NCI-H2171 (cell line): ENCODE measurements at places on chromosomes 6 and 20.

GRCh38 chr6:43515808-43516207 lies 918 bp downstream of the YIPF3 start:
- DNase-seq, result no peak

DNA sequence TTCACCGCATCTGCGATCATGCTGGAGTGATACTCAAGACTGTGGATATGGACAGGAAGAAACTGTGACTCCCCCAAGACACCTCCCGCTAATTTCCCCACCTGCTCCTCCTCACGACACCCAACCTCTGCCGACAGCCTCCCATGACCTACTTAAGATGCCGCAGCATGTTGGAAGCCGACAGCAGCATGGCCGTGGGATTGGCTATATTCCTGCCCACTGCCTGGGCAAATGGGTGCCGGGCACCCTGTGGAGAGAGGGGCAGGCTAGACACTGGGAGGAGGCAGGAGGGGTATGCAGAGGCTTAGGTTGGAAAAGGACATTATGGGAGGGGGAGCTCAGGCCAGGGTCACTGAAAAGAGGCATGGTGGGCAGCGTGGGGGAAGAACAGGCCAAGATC lies 4.5 kb downstream of the IDH3B start:
- no peak for DNase-seq

DNA sequence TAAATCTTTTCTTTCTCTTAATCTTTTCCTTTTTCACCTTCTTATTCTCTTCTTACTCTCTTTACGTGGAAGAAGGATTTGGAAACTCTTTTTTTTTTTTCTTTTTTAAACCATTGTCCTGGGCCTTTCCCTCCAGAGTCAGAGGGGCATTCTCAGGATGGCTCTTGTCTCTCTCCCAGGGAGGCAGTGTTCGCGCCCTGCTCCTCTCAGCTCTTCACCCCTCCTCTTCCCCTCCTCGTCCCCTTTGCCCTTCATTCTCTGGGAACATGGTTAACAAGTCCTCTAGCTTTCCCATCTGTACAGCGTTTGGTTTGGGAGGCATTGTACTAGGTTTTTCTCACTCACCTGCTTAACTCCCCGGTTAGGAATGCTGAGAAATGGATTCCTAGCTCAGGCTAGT lies 52.0 kb upstream of the TFB1M start:
- DNase-seq, result no peak

GRCh38 chr20:37735541-37735940 lies 41.7 kb downstream of the CTNNBL1 start:
- no peak for DNase-seq

GRCh38 chr20:48682529-48683363 lies 145.1 kb downstream of the PREX1 start:
- DNase-seq, result peak; percentile 99

GRCh38 chr6:28978959-28979561 lies 26.1 kb downstream of the ZNF311 start:
- DNase-seq, result no peak

- no peak for DNase-seq
Observed at GRCh38 chr6:19603721-19604120, 233.4 kb upstream of the ID4 start.

GRCh38 chr6:41155132-41155805 lies 1.1 kb upstream of the TREML1 start:
- DNase-seq, result no peak

GRCh38 chr20:23203951-23204730 lies 118.0 kb upstream of the CD93 start:
- no peak for DNase-seq

DNA sequence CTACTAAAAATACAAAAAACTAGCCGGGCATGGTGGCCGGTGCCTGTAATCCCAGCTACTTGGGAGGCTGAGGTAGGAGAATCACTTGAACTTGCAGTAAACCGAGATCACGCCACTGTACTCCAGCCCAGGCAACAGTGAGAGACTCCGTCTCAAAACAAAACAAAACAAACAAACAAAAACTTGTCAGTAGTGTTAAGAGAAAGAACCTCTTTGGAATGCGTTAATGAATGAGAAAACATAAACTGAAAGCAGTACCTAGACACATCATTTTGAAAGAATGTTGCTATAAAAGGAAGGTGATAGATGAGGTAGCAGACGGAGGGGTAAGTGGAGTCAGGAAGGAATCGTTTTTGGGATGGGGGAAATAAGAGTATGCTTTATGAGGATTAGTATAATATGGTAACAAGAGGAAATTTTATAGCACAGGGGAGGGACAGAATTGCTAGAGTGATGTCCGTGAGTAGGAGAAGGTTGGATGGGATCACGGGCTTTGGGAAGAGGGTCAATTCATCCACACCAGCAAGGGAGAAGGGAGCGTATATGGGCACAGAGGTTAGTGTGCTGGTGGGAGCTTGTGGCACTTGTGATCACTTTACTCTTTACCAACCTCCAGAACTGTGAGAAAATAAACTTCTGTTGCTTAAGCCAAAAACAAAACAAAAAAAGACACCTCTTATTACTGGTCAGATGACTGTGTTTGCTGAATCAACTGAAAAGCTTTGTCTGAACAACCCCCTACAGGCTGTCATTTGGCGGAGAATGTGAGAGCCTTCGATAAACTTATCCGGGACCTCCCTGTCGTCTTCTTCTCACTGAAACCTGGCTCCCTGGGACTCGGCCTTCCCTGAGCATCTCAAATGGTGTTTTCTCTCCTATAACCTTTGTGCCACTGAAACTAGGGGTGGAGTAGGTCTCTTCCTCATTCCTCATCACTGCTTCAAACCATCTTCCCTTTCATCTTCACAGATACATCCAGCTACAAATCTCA lies 48.9 kb upstream of the TFAP2A start:
- DNase-seq, result no peak

GRCh38 chr6:38784506-38785235 lies 69.6 kb downstream of the DNAH8 start:
- no peak for DNase-seq

- DNase-seq, result no peak
Observed at GRCh38 chr6:53095716-53096115, 30.5 kb downstream of the FBXO9 start.

- no peak for DNase-seq
Observed at GRCh38 chr6:87762116-87762515, 60.1 kb upstream of the AKIRIN2 start.

- DNase-seq, result no peak
Observed at GRCh38 chr6:113487489-113488058, 369.6 kb upstream of the MARCKS start.

DNA sequence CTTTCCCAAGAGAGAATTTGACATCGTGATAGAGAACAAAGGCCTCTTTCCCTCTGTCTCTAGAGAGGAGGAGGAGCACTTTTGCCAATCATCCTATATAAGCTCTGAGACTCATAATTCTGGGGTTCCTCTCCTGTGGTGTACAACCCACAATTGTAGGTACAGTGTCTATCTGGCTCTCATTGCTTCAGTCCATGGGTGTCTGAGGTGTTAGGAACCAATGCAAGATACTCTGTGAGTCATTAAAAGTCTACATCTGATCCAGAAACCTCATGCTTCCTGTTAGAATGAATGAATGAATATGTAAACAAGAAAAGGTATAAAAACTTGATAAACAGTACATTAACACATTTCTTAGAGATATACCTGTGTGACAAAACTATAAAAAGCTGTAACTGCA lies 356.7 kb downstream of the QKI start:
- DNase-seq, result no peak

- DNase-seq, result no peak
Observed at GRCh38 chr6:82085701-82086100, 161.8 kb downstream of the IBTK start.

GRCh38 chr6:18613319-18613925 lies 226.3 kb downstream of the RNF144B start:
- DNase-seq, result no peak

DNA sequence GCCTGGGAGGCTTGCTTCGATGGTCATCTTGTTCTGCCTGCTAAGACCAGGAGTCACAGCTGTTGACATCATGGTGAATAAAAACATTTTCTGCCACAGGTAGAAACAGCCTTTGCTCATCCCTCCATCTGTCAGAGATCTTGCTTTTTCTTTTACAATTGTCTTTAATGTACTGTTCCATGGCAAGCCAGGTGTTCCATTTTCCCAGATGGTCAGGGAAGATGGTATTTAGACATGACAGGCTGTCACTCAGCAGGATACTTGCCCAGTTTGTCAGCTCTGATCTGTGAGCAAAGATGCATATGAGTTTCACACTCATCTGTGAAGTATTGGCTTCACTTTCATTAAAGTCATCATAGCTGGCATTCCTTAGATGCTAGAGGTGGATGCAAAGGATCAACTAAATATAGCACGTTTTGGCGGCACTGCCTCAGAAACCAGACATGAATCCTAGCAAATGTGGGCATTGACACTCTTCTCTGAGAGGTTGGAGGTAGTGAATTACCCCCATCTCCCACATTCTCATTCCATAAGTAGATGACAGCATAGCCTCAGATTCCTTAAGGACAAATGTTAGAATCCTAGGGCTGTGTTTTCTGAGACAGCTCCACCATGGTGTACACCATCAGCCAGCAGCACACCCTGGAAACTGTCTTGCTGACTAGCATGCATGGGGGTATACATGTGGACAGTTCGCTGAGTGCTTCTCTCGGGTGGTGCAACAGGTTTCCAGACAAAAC lies 4.2 kb downstream of the SSTR4 start:
- DNase-seq, result no peak

DNA sequence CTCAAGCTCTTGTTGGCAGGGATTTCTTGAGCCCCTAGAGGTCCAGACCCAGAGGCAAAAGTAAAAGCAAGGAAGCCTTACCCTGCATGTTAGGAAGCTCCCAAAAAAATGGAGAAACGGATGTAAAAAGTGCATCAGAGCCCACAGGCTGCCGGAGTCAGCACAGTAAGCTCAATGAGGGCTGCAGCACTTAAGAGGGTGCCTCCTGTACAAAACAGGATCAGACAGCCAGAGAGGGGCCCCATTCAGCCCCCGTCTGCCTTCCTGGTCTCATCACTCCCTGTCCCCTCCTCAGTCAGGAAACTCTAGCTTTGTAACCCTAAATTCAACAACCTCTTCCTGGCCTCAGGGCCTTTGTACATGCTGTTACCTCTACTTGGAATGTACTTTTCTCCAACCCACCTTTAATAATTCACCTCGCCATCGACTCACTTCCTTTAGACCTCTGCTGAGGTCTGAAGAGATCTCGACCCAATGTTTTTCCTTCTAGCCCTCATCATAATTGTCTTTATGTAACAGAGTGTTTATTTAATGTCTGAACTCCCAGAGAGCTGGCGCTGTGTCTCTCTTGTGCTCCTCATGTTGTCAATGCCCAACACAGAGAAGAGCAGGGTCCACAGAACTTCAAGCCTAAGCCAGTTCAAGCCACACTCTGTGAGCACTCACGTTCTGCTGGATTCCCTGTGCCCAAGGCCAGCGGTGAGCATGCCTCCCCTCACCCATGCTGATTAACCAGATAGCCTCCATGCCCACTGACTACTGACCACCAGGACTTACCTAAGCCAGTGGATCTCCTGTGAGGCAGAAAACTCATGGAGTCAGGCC lies 2.8 kb upstream of the PLCG1 start:
- no peak for DNase-seq

GRCh38 chr20:57020364-57020763 lies 246.1 kb downstream of the BMP7 start:
- DNase-seq, result no peak

GRCh38 chr20:57514273-57514751 lies 10.6 kb downstream of the CTCFL start:
- DNase-seq, result peak; percentile 7

GRCh38 chr20:62511915-62512610 lies 36.3 kb upstream of the GATA5 start:
- no peak for DNase-seq

GRCh38 chr6:41045664-41046063 lies 3.4 kb downstream of the TSPO2 start:
- no peak for DNase-seq

DNA sequence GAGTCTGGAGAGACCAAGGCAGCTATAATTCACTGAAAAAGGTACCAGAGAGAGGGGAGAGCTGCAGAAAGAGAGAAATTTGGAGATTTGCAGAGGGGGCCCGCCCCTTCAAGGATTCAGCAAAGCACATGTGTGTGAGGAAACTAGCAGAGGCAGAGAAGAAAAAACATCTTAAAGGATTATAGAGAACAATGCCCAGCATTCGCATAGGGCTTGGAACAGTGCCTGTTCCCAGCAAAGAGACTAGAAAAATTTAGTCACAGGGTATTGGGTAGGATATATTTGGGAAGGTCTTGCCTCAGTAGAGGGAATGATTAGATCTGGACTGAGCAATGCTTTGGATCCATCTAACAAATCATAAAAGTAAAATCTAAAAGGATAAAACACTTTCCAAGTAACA lies 44.0 kb downstream of the SRPK1 start:
- no peak for DNase-seq

GRCh38 chr20:6502219-6502618 lies 265.3 kb upstream of the BMP2 start:
- no peak for DNase-seq

DNA sequence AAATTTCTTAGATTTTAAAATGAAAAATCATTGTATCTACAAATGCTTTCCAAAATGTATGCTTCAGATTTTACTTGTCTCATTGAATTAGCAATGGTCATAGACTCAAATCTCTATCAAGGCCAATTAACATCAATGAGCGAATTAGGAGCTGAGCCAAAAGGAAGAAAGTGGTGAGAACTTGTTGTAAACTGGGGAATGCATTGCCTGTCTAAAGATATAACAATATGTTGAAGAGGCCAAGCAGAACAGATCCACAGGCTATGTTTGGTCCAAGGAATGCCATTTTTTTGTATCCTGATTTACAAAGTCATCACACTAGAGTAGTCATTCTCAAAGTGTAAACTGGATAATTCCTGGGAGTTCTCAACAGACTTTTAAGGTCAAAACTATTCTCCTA lies 370.7 kb downstream of the GJA1 start:
- DNase-seq, result no peak

DNA sequence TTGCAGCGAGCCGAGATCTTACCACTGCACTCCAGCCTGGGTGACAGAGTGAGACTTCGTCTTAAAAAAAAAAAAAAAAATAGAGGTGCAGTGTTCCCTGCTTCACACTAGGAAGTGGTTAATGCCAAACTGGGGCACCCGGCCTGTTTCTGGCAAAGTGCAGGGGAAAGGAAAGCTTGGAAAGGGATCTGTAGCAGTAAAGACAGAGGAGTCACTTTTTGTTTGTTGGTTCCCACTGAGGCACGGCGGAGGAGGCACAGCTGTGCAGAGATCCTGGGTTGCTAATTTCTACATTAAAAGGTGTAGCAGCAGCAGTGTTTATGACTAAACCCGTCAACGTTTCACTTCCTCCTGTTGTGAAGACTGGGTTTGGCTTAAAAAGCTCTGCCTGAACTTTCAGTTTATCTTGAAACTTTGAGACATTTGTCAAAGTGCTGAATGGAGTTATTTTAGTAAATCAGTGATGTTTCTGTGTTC lies 125.6 kb downstream of the CARMIL1 start:
- no peak for DNase-seq
